Left lung (tissue), 14 donors: ENCODE measurements at places on chromosomes 1 and 21. TPM values are rescaled to one million over a fixed set of nuclear protein-coding genes. Genes with fewer than 3 reads are reported as not detected.

DNA sequence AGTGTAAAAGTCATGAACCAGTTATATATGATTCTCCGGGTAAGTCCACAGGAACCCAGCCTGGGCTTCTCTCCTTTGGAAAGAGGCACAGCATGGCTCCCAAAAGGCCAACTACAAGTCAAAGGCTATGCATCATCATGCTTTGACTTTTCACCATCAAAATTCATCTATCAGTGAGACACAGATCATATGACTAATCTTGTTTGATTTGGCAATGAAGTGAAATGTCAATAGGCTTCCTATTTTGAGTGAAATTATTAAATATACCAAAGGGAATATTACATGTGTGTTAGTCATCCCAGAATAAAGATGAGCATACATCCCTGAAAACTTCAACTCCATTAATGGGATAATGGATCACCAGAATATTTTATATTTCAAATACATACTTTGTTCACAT, 83.5 kb upstream of the ADGRL2 start:
- DNase-seq: no peak

DNA sequence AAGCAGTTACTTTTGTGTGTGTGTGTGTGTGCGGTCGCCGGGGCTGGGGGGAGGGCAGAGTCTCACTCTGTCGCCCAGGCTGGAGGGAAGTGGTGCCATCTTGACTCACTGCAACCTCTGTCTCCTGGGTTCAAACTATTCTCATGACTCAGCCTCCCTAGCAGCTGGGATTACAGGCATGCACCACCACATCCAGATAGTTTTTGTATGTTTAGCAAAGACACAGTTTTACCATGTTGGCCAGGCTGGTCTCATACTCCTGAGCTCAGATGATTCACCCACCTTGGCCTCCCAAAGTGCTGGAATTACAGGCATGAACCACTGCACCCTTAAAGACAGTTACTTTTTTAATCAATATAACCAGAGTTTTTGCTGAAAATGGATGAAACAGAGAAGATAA, 207.0 kb downstream of the PTPRC start:
- DNase-seq: no peak

- no peak for DNase-seq
These were observed 13.6 kb downstream of the CSTB start for GRCh38 chr21:43762303-43763128.

The FCRLA gene
- not detected for total RNA-seq

DNA sequence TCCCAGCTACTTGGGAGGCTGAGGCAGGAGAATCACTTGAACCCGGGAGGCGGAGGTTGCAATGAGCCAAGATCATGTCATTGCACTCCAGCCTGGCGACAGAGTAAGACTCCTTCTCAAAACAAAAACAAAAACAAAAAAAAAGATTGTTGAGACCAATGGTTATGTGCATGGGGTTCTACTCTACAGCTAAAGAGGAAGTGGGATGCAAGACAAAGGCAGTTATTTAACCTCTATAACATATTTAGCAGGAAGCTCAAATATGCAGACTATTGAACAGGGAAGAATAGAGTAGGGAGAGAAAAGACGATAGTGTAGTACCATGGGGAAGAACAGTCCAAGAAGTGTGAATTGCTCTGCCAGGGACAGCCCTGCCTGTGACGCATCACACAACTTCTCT, 227.7 kb downstream of the SMYD3 start:
- DNase-seq: no peak

DNA sequence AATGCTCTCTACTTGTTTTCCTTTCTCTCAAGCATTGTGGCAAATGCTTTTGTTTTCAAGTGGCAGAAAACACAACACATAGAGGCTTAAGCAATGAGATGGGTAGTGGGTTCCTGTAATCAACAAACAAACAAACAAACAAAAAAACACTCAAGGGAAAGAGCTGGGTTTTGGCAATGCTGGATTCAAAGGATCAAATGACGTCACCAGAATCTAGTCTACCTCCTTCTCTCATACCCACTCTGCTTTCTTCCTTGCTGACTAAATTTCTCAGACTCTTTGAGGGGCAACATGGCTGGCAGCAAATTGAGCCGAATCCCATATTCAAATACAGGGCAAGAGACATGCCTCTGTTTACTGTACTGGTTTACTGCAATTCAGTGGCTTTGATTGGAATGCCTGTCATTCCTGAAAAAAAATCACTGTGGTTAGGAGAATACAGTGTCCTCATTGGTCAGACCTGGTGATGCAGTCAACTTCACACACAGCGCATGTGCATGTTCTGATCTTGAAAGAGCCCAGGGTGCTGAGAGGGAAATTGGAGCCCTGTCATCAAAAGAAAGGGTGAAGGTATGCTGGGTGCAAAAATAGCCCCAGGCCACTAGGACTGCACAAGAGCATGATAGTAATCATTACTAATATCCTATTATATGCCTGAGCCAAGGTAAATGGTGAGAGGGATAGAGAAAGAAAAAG, 356.2 kb downstream of the KCTD3 start:
- no peak for DNase-seq

The HHIPL2 gene
- 0.58 TPM for total RNA-seq

- no peak for DNase-seq
These were observed 179.3 kb downstream of the ETS2 start for GRCh38 chr21:38984982-38985567.

The SMPDL3B gene
- 15.7 TPM for total RNA-seq

DNA sequence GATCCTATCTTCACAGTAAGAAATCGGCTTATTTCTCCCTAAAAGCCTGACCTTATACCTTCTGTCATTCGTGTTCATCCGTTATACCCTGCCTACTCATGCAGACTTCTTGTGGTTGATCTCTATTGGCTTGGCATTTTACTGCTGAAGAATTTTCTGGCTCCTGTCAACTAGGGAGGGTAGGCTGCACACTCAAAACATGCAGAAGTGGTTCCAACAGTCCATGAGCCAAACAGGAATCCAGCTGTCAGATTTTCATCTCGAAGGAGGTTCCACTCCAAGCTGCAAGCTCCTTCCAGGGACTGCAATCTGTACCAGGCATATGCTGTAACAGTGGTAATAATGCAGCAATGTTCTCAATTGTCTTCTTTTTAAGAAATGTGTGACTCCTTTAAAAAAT, 10.1 kb downstream of the DNAJC11 start:
- no peak for DNase-seq
